ENCODE measurements at places on chromosomes 1 and 21. TPM values are rescaled to one million over a fixed set of nuclear protein-coding genes. Genes with fewer than 3 reads are reported as not detected.

DNA sequence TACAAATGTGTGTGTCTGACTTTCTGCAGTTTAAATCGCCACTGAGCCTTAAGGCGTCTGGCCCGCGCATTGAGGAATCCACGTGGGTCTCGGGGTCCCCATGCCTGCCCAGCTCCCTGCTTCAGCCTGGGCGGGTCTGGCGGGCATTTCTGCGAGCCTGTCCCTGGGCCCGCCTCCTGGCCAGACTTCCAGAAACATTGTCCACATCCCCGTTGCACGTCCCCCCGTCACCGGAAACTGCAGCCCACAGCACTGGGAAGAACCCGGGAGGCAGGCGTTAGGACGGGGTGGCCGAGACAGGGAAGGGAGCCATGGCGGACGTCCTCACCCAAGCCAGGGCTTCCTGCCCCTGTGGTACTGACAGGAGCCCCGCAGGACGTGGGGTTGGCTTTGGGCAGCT is 113.1 kb upstream of the COL6A1 start:
- no peak overlapping the region for H3K4me3 ChIP-seq
- no peaks in the 10 kb centered on the region for H3K4me1 ChIP-seq
- H3K27me3 ChIP-seq, result no peaks in the 10 kb centered on the region

EVI5 gene
- 29.7 TPM for total RNA-seq

DNA sequence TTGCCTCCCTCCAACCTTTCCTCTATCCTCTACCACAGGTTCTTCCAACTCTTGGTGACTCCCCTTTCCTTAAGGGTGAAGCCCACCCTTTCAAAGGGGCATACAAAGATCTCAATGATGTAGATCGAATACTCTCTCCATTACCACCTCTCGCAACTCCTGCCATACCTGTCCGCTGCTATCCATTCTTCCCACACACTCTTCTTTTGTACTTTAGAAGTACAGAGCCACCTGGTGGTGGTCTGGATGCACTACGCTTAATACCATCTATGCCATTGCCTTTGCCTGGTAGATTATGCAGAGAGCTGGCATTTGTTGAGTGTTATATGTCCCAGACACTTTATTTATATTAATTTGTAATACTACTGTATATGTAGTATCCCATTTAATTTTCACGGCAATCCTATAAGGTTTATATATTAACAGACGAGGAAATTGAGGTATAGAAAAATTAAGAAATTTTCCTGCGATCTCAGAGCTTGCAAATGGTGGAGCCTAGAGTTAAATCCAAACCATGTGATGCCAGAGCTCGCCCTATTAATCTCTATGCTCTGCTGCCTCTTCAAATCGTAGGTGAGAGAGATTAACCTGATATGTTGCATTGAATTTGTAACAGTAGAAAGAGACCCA is 22.9 kb downstream of the TSHB start:
- H3K27me3 ChIP-seq, result no peaks in the 10 kb centered on the region
- H3K4me3 ChIP-seq, result no peak overlapping the region
- H3K36me3 ChIP-seq, result no peaks in the 10 kb centered on the region
- H3K4me1 ChIP-seq, result no peaks in the 10 kb centered on the region
- no peak overlapping the region for H3K27ac ChIP-seq
- peak; percentile 88 for DNase-seq

HRNR gene
- not detected for total RNA-seq

DNA sequence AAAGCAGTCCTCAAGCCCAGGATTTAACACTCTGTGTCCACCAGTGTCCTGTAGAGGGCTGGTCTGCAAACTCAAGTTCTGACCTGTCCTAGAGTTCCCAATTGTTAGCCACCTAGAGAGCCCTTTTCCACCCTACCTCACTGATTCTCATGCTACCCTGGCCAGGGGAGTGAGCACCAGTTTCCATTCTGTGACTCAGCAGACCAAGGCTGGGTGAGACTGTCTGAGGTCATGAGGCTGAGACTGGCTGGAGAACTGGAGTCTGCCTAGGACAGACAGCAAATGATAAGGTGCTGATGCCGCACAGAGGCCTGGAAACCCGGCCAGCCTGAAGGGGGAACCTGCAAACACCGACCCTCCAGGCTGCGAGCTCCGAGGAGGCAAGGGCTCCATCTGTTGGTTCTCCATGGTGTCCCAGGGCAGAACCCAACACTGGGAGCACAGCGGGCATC is 13.7 kb downstream of the GLIS1 start:
- no peak for DNase-seq
- no peak overlapping the region for H3K4me3 ChIP-seq
- no peaks in the 10 kb centered on the region for H3K36me3 ChIP-seq
- no peaks in the 10 kb centered on the region for H3K27me3 ChIP-seq

- DNase-seq, result peak; percentile 50
- H3K36me3 ChIP-seq, result no peaks in the 10 kb centered on the region
- H3K27me3 ChIP-seq, result no peaks in the 10 kb centered on the region
Measured at GRCh38 chr1:204465546-204466415, 28.8 kb downstream of the PIK3C2B start.

GFI1 gene
- 6.5 TPM for total RNA-seq

- no peaks in the 10 kb centered on the region for H3K27me3 ChIP-seq
- H3K36me3 ChIP-seq, result no peaks in the 10 kb centered on the region
- no peak overlapping the region for H3K27ac ChIP-seq
- no peaks in the 10 kb centered on the region for H3K4me1 ChIP-seq
Measured at GRCh38 chr21:32991361-32991760, 34.4 kb upstream of the OLIG2 start.

DNA sequence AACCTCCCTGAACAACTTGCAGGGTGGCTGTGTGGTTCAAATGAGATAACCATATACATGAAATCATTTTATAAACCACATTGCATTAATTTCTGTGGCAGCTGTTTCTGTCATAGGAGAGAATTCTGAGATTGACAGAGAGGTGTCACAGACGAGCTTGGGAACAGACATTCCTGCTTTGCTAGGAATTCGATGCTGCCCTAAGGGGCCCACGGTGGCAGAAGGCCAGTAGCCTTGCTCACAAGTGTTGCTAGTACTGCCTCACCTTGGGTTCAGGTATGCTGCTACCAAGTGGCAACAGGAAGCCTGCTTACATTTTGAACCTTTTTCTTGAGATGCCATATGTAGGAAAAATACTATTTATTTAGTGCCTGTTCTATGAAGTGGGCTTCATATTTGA is 13.4 kb downstream of the KCNA10 start:
- DNase-seq, result no peak
- no peaks in the 10 kb centered on the region for H3K27me3 ChIP-seq
- H3K4me3 ChIP-seq, result no peak overlapping the region
- no peak overlapping the region for H3K27ac ChIP-seq
- no peaks in the 10 kb centered on the region for H3K4me1 ChIP-seq

A3GALT2 gene
- total RNA-seq, result not detected

NECTIN4 gene
- total RNA-seq, result 1.4 TPM

DNA sequence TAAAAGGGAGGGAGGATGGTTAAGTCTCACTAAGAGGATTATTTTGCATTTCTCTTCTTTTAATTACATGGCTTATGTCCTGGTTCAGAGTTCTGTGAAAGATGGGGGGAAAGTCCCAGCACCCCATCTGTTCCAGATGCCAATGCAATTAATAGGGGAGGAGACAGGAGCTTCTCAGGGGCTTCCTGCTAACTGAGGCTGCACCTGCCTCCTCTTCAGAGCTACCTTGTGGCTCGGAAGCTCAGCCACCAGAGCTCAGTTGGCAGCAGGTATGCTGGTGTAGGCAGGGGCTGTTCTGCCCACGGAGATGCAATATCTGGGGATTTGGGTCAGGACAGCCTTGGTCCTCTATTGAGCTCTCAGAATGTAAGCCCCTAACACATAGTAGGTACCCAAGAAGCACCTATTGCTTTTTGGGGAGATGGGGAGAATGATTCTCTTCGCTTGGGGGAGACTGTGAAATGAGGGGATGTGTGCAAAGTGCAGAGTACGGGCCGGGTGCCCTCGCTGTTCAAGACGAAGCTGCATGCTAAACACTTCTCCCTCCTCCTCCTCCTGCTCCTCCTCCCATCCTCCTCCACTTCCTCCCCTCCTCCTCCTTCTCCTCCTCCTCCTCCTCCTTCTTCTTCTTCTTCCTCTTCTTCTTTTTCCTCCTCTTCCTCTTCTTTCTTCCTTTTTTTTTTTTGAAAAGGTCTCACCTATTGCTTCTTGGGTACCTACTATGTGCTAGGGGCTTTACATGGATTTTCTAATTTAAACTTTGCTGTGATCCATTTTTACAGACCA is 279.0 kb downstream of the PTPRU start:
- H3K36me3 ChIP-seq, result no peaks in the 10 kb centered on the region
- H3K4me1 ChIP-seq, result no peaks in the 10 kb centered on the region
- no peaks in the 10 kb centered on the region for H3K27me3 ChIP-seq
- no peak overlapping the region for H3K27ac ChIP-seq
- H3K4me3 ChIP-seq, result no peak overlapping the region
- DNase-seq, result no peak

RIPPLY3 gene
- not detected for total RNA-seq

- H3K27me3 ChIP-seq, result no peaks in the 10 kb centered on the region
- H3K36me3 ChIP-seq, result no peaks in the 10 kb centered on the region
- no peak overlapping the region for H3K4me3 ChIP-seq
Measured at GRCh38 chr1:2283991-2284895, 56.1 kb downstream of the SKI start.

ALG14 gene
- not detected for total RNA-seq

DNA sequence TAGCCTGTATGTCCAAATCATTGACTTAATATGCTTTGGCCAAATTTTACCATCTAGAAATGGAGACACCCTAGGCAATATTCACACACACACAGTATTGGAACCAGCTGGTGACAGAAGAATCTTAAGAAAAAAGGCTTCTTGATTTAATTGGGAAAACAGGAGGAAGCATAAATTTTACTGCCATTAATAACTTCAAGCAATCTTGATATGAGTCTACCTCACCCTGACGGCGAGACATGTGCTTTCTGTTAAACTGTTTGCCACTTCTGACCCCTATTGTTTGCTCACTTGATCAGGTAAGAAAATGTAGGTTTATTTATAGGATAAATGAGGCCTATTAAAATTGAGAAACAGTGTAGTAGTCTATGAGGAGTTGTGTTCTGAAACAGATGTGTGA is 73.2 kb downstream of the KIFAP3 start:
- no peak overlapping the region for H3K4me3 ChIP-seq
- no peaks in the 10 kb centered on the region for H3K27me3 ChIP-seq
- no peak overlapping the region for H3K27ac ChIP-seq
- H3K4me1 ChIP-seq, result peaks cover 8% of the 10 kb centered on the region
- DNase-seq, result no peak
- no peaks in the 10 kb centered on the region for H3K36me3 ChIP-seq

GRCh38 chr1:25193229-25193628 is 39.1 kb downstream of the SYF2 start:
- no peaks in the 10 kb centered on the region for H3K4me1 ChIP-seq
- H3K36me3 ChIP-seq, result no peaks in the 10 kb centered on the region
- H3K4me3 ChIP-seq, result no peak overlapping the region
- no peak for DNase-seq
- no peaks in the 10 kb centered on the region for H3K27me3 ChIP-seq

RGS4 gene
- total RNA-seq, result 1.1 TPM

- no peak overlapping the region for H3K4me3 ChIP-seq
- no peak overlapping the region for H3K27ac ChIP-seq
- no peak for DNase-seq
- no peaks in the 10 kb centered on the region for H3K4me1 ChIP-seq
- no peaks in the 10 kb centered on the region for H3K27me3 ChIP-seq
- peaks cover 100% of the 10 kb centered on the region for H3K36me3 ChIP-seq
Measured at GRCh38 chr1:160226623-160227022, 21.4 kb downstream of the PEA15 start.

- no peaks in the 10 kb centered on the region for H3K27me3 ChIP-seq
- H3K4me1 ChIP-seq, result no peaks in the 10 kb centered on the region
- peaks cover 3% of the 10 kb centered on the region for H3K36me3 ChIP-seq
- peak; percentile 66 for DNase-seq
Measured at GRCh38 chr1:154157520-154158306, 2.8 kb upstream of the NUP210L start.

PLCH2 gene
- total RNA-seq, result 2.5 TPM

C8B gene
- not detected for total RNA-seq

DNA sequence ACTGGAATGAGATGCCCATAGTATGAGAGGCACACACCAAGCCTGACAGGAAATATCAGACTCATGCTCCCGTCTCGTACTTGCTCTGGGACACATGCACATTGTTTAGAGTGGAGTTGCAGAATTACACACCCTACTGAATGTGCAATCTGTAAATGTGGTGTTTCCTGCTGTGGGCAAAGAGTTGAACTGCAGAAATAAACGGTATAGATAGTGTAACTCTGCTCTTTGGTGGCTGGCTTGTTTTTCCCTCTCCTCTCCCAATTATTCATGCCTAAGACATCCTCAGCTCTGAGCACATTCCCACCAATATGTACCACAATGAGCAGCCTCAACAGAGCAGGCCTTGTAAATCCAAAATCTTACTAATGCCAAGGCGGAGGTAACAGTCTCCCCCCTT is 90.1 kb upstream of the DIRAS3 start:
- no peaks in the 10 kb centered on the region for H3K4me1 ChIP-seq
- no peaks in the 10 kb centered on the region for H3K27me3 ChIP-seq
- no peak overlapping the region for H3K27ac ChIP-seq
- no peaks in the 10 kb centered on the region for H3K36me3 ChIP-seq
- H3K4me3 ChIP-seq, result no peak overlapping the region
- no peak for DNase-seq

DNA sequence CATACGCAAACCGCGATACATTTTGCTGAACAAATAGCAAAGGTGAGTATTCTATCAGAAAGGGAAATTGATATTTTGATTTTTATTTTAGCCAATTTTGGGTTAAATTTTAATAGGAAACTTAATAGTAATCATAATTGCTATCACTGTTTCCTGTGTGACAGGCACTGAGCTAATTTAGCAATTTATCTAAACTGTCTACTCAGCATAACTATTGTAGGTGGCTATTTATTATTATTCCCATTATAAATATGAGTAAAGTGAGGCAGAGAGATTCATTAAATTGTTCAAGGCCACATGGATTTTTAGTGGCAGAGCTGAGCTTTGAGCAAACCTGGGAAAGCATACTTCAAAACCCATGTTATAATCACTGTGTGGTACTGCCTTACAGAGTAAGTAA is 21.1 kb downstream of the RTCA start:
- H3K4me1 ChIP-seq, result no peaks in the 10 kb centered on the region
- H3K27ac ChIP-seq, result no peak overlapping the region
- H3K27me3 ChIP-seq, result no peaks in the 10 kb centered on the region
- H3K36me3 ChIP-seq, result peaks cover 95% of the 10 kb centered on the region

CNN3 gene
- 94.9 TPM for total RNA-seq

DISC1 gene
- total RNA-seq, result 2.3 TPM

DNA sequence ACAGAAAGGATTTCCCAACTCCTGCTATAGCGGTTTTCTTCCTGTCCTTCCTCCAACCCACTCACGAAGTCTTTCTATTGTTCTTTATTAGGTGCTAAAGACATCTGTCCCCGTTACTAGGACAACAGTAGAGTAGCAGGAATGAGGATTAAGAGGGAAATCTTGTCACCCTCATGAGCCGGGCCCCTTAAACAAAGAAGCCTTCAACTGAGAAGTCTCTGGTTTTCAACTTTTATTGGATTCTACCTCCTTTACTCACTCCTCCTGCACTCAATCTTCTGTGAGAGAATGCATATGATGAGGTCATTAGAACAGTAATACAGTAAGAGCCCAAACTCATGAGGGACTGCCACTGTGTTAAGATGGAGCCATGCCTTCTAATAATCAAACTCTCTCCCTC is 206.3 kb downstream of the OMA1 start:
- H3K36me3 ChIP-seq, result no peaks in the 10 kb centered on the region
- H3K27me3 ChIP-seq, result no peaks in the 10 kb centered on the region
- H3K27ac ChIP-seq, result no peak overlapping the region
- no peak overlapping the region for H3K4me3 ChIP-seq

GRCh38 chr1:229030630-229031029 is 240.3 kb upstream of the RAB4A start:
- H3K27me3 ChIP-seq, result no peaks in the 10 kb centered on the region
- no peaks in the 10 kb centered on the region for H3K4me1 ChIP-seq
- H3K36me3 ChIP-seq, result no peaks in the 10 kb centered on the region
- DNase-seq, result no peak

Measured in Peyer's patch (tissue), 4 donors.